ENCODE measurements at places on chromosomes 12 and 14.

DNA sequence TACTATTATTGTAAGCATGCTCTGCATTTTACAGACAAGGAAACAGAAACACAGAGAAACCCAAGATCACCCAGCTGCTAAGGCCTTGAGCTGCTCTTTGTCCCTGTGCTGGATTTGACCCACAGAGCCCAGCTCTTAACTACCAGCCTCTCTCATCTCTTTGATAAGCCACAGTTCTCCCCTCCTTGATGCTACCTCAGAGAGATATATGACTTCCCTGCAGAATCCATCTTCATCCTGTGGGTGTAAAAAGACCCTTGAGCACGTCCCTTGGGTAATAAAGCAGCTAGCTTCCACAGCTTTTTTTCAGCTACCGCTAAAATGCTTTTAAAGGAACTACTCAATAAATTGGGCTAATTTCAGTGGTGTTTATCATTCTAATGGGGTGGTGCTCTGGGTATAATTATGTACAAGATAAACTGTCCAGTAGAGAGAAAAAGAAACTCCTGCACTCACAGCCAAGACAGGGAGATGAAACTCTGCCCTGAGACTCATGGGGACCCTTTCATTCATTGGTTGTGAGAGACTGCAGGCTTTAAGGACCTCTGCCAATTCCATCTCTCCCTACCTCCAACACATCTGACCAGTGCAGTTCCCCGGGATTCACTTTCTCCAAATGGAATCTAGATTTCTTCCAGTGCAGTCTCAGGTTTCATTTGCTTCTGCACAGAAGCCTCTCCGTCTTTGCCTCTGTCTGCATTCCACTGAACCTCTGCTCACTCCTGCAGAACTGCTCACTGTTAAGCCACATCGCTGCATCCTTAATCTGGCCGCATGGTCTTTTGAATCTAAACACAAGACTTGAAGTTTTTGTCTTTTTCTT lies 24.7 kb upstream of the NTF3 start:
- DNase-seq: no peak

GRCh38 chr12:25459541-25459951 lies 93.5 kb downstream of the LMNTD1 start:
- DNase-seq: no peak

- DNase-seq: no peak
Observed at GRCh38 chr14:92407410-92407809, 84.4 kb downstream of the SLC24A4 start.

DNA sequence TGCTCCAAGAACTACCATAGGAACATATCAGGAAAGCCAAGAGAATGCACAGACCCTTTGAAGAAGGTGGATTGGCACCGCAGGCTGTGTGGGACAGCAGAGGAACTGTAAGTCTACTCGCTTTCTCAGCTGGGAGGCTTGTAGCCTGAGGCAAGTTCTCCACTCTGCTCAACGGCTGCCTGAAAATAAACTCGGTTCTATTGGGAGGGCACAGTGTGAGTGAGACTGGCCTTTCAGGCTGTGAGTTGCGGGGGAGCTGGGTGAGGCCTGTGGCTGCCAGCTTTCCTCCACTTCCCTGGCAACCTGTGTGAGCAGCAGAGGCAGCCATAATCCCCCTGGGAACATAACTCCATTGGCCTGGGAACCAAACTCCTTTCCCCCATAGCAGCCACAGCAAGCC lies 132.1 kb downstream of the ANKS1B start:
- no peak for DNase-seq

DNA sequence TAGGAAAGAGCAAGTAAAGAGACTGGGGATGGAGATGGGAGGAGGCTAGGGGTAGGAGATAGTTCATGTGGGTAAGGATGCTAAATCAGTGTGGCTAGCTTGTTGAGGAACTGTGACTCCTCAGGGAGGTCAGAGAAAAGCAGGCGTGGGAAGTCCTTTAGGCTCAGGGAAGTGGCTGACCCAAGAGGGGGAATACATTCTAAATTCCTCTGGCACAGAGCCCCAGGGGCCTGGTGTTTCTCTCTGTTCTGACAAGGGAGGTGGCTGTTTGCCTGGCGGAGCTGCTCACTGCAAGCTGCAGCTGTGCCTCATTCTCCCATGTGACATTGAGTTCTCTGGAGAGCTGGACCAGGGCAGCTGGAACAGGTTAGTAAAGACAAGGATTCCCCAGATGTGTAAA lies 152.2 kb upstream of the SLC38A2 start:
- DNase-seq: no peak

- no peak for DNase-seq
Observed at GRCh38 chr14:56751471-56751870, 58.8 kb downstream of the OTX2 start.

DNA sequence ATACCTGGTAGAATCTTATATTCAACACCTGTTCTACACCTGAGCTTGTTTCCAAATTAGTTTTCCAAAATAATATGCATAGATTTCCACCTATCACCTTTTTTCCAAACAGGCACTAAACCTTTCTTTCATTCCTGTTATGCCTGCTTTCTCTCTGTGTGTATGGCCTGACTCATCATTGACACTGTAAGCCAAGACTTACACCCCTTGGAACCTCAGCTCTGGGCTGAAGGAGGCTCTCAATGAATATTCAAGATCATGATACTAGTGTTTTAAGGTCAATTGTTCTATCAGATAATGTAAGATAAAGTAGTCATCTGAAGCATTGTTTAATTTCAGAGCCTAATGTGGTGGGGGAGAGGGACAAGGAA lies 1193.3 kb downstream of the FLRT2 start:
- DNase-seq: no peak

GRCh38 chr12:70815056-70815455 lies 105.5 kb downstream of the PTPRR start:
- DNase-seq: no peak

DNA sequence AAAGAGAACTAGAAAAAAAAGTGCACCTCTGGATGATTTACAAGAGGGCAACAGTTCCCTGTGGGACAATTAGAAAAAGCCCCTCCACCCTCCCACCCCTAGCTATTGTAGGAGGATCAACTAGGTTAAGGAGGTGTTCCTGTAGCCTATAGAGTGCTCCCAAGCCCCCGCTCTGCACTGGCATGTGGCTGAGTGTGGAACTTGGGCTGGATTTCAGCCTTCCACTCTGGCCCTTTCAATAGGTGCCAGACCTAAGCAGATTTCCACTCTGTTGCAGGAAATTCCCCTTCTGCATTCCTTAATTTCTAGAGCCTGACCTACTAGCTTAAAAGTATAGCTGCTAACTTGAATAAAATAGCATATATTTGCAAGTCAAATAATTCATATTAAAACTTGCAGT lies 2.8 kb downstream of the NFATC4 start:
- no peak for DNase-seq

- DNase-seq: no peak
Observed at GRCh38 chr12:108531929-108532848, 17.1 kb downstream of the FICD start.

DNA sequence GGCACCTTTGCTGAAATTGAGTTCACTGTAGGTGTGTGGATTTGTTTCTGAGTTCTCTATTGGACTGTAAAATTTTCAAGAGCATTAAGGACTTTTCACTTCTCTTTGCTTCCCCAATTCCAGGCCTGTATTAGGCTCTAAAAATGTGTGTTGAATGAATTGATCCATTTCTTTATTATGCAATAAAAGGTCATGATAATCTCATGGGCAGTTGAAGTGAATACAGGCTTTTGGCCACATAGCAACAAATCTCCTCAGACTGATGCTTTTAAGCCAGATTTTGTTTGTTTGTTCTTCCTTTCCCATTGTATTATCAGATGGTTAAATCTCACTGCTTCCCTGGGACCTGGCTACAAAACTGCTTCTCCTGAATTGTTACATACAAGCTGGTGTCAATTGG lies 258.0 kb upstream of the FAR2 start:
- DNase-seq: no peak
